Immature natural killer cell (primary cell): ENCODE measurements at places on chromosomes 3 and 15. TPM values are rescaled to one million over a fixed set of nuclear protein-coding genes. Genes with fewer than 3 reads are reported as not detected.

DNA sequence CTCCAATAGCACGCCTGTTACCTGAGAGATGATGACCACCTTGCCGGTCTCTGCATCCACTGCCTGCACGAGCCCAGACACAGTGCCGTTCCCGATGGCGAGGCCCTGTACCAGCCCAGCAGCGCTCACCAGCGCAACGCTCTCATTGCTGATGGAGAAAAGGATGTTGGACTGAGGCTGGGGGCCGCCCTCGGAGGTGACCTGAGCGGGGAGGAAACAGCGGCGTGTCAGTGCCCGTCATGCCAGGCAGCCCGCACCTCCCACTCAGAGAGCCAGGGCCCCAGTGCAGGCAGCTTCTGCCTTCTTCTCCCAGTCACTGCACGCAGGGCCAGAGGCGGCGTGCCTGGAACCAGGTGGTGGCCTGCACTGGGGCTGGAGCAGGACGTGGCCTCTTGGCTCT lies 80.3 kb downstream of the NUP210 start:
- H3K36me3 ChIP-seq = no peaks in the 10 kb centered on the region
- DNase-seq = no peak
- H3K4me3 ChIP-seq = no peak overlapping the region
- H3K27ac ChIP-seq = peak overlapping the region; percentile 10
- peaks cover 19% of the 10 kb centered on the region for H3K27me3 ChIP-seq

- no peaks in the 10 kb centered on the region for H3K4me1 ChIP-seq
- H3K27ac ChIP-seq = no peak overlapping the region
- no peaks in the 10 kb centered on the region for H3K27me3 ChIP-seq
- no peak for DNase-seq
Measured at GRCh38 chr3:118628704-118629341, 405.8 kb downstream of the IGSF11 start.

DNA sequence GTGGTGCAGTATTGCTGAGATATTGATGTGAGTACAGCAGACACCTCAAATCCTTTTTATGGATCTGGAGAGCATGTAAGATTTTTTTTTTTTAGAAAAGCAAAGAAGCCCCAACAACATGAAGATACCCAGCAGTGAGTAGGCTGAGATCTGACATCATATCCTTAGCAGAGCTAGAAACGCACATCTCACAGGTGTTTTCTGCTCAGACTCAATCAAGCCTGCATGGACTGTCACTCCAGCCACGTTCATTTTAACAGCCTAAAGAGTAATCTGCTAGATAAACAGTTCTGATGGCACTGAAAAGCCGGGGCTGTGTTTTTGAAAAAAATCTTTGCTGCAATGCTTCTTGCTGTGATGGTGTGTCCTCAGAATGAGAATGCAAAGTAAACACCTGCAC lies 544.2 kb downstream of the FGF12 start:
- no peak for DNase-seq
- no peaks in the 10 kb centered on the region for H3K27me3 ChIP-seq
- no peaks in the 10 kb centered on the region for H3K4me1 ChIP-seq
- H3K27ac ChIP-seq = no peak overlapping the region

SOX2 gene
- polyA plus RNA-seq = not detected
